ENCODE measurements at places on chromosomes 16 and 17.

DNA sequence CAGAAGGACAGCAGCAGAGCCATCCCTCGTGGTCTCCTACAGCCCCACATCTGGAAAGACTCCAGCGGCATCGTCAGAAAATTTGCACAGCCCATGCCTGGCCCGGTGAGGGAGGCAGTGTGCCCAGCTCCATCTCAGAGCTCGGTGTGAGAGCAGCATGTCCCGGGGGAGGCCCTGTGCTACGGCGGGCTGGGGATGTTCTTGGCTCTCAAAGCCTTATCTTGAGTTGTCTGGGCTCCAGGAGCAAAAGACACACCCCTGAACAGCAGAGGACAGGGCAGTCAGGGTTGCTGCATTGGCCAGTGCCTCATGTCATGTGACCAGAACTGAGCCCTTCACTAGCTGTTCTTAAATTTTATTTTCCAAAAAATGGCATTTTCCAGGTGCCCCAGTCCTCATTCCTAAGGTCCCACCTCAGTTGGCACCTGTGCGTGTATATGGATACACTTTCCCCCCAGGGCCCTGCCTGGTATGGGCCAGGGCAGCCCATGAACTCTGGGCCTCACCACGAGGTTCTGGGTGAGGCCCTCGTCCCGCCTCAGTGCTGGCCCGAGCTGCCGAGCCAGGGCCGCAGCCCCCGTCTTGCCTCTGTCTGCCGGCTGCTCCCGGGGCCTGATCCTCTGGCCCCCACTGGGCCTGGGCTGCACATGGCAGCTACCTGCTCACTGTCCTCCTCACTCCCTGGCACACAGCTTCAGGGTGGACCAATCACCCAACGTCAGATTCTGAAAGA is 3.0 kb downstream of the NUDT16L1 start:
- DNase-seq = no peak

DNA sequence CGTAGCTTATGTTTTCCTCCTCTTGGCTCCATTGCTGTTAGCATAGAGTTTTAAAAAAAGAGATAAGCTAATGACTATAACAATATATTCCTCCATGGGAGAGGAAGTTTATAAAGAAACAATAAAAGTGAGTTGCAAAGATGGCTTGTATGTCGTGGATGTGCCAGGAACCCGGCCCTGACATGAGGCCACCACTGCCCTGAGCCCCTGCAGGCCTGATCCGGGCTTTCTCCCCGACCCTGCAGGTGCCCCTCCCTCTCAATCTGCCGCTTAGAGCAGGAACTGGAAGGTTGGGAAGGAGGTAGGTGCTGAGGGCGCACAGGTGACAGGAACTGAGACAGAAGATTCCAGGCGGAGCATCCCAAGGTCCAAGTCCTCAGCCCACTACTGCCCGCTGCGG is 11.7 kb downstream of the PAM16 start:
- no peak for DNase-seq

GRCh38 chr16:3188675-3188924 is 596 bp downstream of the OR1F1 start:
- DNase-seq = no peak

DNA sequence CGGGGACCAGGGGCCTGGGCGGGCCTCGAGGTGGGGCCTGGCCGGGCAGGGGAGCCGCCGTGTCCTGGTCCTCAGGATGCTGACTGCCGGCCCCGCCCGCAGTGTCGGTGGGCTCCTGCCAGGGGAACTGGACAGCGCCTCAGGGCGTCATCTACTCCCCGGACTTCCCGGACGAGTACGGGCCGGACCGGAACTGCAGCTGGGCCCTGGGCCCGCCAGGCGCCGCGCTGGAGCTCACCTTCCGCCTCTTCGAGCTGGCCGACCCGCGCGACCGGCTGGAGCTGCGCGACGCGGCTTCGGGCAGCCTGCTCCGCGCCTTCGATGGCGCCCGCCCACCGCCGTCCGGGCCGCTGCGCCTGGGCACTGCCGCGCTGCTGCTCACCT is 2.3 kb upstream of the PAQR4 start:
- DNase-seq = peak; percentile 55

- DNase-seq = no peak
Measured at GRCh38 chr17:82779541-82779940, 27.7 kb downstream of the TBCD start.

DNA sequence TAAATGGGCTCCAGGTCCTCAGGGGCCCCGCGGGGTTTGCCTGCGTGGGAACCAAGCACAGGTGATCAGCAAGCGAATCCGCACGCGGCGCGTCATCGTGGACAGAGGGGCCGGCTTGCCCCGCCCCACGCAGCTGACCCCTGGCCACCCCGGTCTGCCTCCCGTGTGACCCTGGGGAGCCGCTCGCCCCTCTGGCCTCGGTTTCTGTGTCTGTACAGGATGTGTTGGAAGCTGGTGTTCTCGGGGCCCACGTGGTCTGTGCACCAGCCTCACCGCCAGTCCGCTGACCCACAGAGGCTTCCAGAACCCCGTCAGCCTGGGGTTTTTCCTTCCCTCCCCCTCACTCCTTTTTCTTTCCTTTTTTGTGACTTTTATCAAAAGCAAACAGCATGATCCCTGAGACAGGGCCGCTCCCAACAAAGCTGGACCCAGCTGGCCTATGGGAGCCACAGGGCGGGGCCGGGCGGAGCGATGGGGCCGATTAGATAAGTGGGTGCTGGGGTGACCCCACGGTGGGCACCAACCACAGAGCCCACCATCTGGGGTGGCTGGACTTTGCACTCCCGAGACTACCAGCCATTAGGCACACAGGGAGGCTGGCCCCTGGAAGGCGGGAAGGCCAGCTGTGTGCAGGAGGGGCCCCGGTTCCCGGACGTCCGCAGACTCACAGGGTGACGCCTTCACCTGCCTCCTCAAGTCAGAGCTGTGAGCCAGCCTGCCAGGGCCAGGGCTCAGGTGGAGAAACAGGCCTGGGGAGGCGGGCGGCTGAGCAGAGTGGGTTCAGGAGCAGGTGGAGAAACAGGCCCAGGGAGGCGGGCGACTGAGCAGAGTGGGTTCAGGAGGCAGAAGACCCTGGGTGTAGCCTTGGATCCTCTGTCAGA is 56.0 kb downstream of the ZFPM1 start:
- no peak for DNase-seq

DNA sequence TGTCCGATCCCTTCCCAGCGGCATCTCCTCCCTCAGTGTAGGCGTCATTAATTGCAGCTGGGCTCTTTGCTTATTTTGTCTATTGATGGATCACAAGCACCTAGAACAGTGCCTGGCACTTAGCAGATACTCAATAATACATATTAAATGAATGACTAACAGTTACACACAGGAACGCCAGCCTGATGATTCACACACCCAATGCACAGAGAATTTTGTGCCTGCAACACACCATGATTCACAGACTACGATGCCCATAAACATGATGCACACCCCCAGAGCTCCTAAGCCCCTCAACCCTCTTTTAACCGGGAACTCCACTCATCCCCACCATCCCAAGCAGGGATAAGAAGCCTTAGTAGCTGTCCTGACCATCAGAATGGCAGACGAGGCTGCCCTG is 66.6 kb upstream of the TMEM97 start:
- peak; percentile 92 for DNase-seq

DNA sequence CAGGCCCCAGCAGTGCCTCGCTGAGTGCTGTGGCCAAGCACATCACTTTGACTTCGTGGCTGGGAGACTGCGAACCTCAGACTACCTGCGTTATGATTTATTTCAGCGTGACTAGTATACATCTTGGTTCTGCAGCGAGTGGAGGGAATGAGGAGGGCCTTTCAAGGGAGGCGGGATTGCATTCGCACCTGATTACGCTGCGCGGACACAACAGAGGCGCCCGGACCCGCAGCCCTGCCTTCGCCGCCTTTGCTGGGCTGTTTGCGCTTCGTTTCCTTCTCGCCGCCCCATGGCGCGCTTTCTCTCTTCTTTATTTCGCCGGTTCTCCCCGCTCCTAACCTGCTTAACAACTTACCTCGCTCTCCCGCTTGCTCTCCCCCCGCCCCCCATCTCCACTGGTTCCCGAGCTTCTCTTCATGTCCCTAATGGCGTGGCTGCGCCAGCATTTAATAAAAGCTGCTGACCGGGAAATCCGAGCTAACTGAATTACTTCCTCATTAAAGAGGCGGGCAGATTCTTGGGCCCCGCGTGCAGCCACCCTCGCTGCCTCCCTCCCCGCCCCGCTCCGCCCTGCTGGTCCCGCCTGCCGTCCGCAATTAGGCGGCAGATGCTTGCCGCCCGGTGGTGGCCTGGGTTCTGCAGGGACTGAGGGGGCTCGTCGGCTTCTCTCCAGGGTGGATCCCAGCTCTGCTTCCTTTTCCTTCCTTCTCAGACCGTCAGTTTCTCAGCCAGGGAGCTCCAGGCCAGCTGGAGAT is 257.6 kb upstream of the SDK2 start:
- peak; percentile 12 for DNase-seq

- peak; percentile 86 for DNase-seq
Measured at GRCh38 chr17:3512505-3513171, 36.8 kb downstream of the ASPA start.

- peak; percentile 95 for DNase-seq
Measured at GRCh38 chr17:2393174-2393953, 7.5 kb downstream of the MNT start.

DNA sequence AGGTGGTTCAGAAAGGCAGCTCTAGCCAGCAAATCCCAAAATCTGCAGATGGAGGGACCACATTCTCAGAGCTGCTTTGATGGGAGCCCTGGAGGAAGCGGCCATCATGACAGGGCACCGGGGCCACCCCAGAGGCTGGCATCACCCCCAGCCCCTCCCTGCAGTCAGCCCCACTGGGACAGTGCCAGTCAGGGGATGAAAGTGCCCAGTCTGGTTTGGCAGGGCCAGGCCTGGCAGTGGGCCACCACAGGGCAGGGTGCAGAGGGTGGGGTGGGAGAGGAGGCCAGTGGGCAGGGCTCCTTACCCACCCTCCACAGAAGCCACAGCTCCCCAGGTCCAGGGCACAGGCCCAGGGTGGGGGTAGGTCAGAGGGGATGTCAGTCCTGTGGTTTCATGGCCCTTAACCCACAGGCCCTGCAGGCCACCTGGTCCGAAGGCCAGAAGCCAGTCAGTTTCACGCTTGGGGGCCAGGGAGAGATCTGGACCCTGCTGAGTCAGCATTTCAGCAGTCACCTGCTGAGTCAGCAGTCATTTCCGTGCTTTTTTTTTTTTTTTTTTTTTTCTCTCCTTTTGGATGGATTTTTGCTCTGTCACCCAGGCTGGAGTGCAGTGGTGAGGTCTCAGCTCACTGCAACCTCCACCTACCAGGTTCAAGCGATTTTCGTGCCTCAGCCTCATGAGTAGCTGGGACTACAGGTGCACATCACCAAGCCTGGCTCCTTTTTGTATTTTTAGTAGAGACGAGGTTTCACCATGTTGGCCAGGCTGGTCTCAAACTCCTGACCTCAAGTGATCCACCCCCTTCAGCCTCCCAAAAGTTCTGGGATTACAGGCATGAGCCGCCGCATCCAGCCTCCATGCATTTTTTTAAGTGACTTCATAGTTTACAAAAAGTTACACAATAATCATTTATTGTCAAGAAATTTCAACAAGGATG is 10.4 kb downstream of the SLC25A10 start:
- peak; percentile 45 for DNase-seq

- no peak for DNase-seq
Measured at GRCh38 chr17:57404073-57404472, 147.8 kb downstream of the MSI2 start.

- peak; percentile 53 for DNase-seq
Measured at GRCh38 chr17:76447931-76448652, 4.9 kb downstream of the UBE2O start.

DNA sequence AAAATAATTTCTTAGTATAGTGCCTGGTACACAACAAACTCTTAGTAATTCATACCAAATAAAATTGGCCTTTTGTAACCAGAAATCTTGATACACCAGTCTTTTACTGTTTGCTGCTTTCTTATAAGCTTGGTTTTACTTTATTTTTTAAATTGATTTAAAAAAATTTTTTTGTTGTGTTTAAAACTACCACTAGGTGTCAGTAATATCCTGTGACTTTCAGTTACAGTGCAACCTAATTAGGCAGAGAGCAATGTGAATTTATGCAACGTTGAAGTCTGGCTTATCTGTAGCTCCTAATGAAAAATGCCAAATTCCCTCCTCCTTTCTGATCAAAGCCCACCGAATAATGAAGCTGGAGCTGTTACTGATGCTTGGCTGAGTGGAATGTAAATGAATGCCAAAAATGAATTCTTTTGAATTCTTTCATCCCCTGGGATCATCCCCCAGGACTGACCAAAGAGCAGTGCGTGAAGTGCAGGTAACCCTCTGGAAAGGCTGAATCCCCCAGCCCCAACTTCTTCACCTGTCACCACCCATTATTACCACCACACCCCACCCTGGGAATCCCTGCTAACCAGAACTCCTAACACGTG is 3.8 kb downstream of the ERCC4 start:
- peak; percentile 74 for DNase-seq

DNA sequence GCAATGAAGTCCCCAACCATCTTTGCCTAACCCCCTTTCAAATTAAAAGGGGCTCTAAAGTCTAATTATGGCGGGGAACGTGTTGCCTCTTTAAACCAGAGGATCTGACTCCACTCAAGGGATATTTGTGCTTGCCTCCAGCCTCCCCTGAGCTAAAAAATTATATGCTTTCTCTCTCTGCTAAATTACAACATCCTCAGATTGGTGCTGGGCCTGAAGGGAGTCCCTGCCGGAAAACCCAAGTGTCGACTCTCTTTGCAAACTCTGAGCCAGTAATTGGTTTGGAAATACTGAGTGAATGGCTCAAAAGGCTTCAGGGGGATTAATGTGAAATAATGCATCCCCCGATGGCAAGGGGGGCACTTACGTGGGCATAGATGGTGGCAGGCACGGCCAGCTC is 208.5 kb upstream of the TNRC6C start:
- no peak for DNase-seq

DNA sequence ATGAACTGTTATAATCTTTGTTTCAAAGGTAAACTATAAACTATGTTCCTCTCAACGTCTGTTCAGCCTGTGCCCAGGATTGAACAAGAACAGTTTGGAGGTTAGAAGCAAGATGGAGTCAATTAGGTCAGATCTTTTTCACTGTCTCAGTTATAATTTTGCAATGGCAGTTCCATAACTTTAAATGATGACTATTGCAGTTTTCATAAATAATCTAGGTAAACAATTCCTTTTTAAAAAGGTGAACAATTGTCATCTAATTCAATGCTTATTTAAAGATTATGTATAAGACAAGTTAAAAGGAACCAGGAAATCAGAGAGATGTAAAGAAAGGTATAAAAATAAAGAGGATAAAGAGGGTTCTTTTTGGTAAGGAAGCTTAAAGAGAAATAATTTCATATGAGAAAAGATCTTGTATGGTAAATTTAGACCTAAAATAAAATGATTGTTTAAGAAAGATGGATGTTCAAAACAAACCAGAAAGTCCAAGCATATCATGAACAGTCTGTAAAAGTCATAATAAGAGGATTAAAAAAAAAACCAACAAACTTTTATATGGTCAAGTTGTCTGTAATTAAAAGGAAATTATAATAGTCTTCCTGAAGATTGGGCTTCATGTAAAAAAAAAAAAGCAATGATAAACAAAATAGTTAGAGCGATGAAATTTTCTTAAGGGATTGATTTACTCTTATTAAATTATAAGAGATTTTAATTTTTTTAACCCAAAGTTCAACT is 6.1 kb downstream of the KRTAP4-9 start:
- no peak for DNase-seq

DNA sequence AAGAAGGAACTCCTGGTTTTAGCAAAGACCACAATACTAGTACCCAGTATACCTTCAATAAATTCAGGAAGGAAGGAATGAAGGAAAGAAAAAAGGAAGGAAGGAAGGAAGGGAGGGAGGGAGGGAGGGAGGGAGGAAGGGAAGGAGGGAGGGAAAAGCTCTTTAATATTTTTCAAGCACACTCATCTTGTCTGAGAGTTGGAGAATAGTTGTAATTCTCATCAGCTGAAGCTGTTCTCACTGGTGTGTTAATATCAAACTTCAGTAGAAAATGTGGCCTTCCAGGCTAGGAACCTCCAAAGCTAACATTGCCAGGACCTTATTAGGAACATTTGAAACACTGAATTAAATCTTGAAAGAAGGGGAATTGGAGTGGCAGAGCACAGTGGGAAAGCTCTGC is 55.2 kb upstream of the CDH5 start:
- DNase-seq = no peak
